ENCODE measurements at places on chromosomes 6 and 20. TPM values are rescaled to one million over a fixed set of nuclear protein-coding genes. Genes with fewer than 3 reads are reported as not detected.

GRCh38 chr6:93017213-93017612 lies 402.1 kb downstream of the EPHA7 start:
- DNase-seq = no peak

The EFHC1 gene
- 17.0 TPM for polyA plus RNA-seq

The TGM6 gene
- polyA plus RNA-seq = not detected

The ADTRP gene
- 0.38 TPM for polyA plus RNA-seq

The MRAP2 gene
- polyA plus RNA-seq = 26.8 TPM

DNA sequence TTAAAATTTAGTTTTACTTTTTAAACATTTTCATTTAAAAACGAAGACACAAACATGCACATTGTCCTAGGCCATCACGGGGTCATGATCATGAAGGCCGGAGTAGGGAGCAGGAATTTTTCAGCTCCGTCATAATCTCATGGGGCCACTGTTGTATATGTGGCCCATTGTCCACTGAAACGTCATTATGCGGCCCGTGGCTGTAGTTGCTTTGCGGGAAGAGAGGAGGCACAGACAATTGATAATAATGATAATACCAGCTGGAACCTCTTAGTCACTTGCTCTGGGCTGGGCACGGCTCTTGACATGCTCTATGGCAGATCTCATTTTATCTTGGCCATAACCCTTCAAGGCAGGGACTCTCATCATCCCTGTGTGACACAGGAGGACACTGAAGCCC lies 56.5 kb upstream of the FNDC1 start:
- no peak for DNase-seq

GRCh38 chr20:39234520-39235095 lies 272.5 kb downstream of the DHX35 start:
- no peak for DNase-seq

DNA sequence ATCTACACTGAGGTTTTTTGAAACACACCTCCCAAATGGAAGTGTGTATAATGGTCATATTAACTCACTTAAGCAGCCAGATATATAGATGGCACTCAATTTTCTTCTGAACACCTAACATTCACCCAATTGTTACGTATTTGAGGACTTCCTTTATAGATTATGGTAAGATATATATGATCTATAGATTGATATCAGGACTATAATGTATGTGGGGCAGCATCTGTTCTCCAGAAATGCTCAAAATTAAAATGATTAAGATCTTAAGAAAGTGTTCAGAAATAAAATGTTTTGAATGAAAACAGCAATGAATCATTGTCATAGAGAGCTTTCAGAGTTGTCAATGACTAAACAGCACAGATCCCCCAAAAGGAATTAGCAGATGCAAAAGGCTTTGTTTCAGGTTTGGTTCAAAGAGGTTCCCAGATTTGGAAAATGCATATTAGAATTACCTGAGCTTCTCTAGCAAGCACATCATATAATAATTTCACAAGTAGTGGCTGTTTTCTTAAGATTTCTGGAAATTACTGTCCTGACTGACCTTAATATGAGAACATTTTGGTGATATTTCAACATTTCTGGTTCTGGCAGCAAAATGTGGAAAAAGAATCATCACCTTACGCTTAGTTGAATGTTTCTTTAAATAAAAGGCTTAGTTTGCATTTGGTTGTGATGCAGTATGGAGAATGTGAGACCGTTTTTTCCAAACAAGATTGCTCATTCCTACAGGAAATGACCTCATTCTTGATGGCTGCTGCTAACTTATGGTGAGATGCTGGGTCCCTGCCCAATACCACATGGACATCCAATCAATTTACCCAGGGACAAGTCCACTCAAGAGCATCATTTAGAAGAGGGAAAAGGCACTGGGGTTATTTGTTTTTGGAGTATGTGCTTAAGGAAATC lies 31.5 kb downstream of the TRAF3IP2 start:
- peak; percentile 75 for DNase-seq

GRCh38 chr20:13458860-13459451 lies 179.8 kb downstream of the TASP1 start:
- no peak for DNase-seq

- DNase-seq = no peak
These were observed 242.7 kb downstream of the CLIC5 start for GRCh38 chr6:45772886-45773495.

DNA sequence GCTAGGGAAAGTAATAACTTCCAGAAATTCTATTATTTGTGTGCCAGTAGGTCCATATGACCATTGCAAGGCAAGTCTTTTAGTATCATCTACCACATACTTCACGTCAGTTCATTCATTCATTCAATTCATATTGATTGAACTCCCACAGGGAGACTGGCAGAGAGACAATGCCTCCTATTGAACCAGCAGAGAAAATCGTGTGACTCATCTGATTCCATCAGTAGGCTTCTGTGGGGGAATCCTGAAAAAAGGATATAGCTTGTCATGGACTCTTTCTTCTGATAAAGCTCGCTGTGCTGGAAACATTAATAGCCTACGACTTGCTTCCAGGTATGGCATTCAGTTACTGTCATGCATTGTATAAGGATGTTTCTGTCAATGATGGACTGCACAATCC lies 45.3 kb upstream of the CNR1 start:
- DNase-seq = no peak

The CFAP206 gene
- polyA plus RNA-seq = 0.27 TPM

DNA sequence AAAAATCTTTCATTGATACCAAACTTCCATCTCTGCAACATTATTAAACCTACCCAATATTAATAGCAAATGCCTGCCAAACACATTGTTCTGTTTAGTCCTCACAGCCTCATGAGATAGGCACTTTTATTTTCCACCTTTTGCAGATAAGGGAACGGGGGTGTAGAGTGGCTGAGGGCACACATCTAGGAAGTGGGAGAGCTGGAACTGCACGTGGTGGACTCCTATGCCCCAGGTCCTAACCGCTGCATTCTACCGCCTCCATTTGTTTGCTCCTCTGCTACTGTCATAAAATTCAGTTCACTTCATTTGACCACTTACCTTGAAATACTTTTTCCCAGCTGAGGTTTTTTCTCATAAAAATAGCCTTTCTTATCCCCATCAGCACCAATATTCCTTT lies 7.6 kb downstream of the FAM217A start:
- DNase-seq = no peak

- DNase-seq = no peak
These were observed 106.1 kb upstream of the ADGRF4 start for GRCh38 chr6:47592131-47592840.

DNA sequence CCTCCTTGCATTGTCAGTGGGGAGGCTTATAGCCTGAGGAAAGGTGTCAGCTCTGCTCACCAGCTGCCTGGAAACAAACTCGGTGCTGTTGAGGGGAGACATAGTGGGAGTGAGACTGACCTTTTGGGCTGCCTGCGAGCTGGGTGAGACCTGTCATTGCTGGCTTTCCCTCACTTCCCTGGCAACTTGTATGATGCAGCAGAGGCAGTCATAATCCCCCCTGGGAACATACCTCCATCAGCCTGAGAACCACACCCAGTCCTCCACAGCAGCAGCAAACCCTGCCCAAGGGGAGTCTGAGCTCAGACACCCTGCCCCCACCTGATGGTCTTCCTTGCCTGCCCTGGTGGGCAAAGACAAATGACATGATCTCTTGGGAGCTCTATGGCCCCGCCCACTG lies 521.2 kb upstream of the IMPG1 start:
- DNase-seq = no peak

DNA sequence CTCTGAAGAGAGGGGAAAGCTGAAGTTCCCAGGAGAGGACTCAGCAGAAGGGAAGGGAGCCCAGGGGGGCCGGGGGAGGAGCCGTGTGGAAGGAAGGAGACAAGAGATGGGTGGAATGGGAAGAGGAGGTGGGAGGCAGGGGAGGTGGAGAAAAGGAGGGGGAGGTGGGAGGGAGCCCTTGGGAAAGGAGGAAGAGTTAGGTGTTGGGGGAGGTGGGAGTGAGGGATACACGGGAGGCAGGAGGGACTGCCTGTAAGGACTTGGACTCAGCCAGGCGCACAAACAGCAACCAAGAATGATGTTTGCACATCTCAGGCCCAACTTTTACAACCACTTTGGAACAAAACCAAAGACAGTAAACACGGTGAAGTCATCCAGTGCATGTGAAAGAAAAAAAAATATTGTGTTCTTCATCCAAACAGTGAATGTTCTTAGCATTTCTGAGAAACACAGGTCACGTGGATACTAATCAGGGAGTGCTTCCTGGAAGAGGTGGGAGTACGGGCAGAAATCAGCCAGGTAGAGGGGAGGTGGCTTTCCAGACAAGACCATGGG lies 17.4 kb upstream of the LSM14B start:
- DNase-seq = peak; percentile 26

DNA sequence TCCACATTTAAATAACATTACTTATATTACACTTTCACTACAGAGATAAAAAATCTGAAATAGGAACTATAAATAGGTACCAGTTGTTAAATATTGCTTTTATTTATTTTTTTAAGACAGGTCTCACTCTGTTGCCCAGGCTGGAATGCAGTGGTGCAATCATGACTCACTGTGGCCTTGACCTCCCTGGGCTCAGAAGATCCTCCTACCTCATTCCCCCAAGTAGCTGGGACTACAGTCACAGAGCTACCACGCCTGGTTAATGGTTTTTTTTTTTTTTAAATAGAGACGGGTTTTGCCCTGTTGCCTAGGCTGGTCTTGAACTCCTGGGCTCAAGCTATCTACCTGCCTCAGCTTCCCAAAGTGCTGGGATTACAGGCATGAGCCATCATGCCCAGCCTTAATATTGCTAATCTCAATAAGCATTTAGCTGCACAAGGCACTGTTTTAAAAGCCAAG lies 17.3 kb downstream of the EEF1E1 start:
- no peak for DNase-seq

GRCh38 chr20:48455651-48456365 lies 372.0 kb downstream of the PREX1 start:
- no peak for DNase-seq

GRCh38 chr6:168037856-168038255 lies 40.4 kb downstream of the KIF25 start:
- no peak for DNase-seq

DNA sequence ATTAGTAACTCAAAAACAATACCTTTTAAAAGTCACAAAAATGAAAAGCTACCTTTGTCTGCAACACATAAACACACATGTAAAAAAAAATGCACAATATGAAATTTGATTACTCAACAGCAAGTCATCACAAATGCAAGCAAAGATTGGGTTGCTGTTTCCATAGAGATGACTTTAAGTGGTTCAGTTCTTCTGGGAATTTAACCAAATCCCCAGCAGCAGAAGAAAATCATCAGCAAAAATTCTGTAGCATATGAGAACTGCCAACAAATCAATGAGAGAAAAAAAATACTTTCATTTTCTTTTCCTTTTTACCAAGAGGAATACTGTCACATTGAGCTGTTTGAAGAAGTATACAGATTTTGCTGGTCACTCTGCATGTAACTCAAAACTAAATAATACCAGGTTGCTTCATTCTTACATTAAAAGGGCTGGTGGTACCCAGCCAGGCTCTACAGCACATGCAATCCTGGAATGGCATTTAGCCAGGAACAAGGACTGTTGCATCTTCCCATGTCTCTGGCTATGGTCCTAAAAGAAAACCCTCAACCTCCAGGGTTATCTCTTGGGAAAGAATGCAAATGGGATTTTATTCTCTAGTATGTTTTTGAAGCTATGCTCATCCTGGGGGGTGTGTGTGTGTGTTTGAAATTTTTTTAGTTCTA lies 158.3 kb downstream of the OPRM1 start:
- peak; percentile 20 for DNase-seq

The BMP5 gene
- polyA plus RNA-seq = 11.1 TPM

- DNase-seq = no peak
These were observed 6.0 kb downstream of the ARMC12 start for GRCh38 chr6:35742842-35743241.

DNA sequence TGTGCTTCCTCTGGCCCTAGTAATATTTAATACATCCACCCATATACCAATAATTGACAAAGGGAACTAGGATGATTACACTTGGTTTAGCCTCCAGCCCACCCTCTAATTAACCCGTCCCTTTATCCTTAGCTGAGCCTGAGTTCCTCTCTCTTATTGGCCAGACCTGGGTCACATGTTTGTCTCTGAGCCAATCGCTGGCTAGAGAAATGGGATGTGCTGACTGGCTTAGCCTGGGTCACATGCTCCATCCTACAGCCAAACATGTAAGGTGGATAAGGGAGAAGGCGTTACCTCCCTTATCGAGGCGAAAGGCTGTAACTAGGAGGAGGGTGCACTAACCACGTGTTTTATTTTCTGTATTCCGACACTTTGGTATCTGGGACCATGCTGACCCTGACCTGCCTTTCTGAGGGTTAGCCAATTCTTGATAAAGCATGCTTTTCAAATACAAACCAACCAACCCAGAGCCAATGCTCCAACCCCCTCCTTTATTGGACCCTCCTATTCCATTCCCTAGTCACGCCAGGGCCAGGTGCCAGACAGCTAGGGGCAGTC lies 262.7 kb downstream of the PREX1 start:
- no peak for DNase-seq

GRCh38 chr6:7180751-7181150 lies 73.0 kb downstream of the RREB1 start:
- no peak for DNase-seq

DNA sequence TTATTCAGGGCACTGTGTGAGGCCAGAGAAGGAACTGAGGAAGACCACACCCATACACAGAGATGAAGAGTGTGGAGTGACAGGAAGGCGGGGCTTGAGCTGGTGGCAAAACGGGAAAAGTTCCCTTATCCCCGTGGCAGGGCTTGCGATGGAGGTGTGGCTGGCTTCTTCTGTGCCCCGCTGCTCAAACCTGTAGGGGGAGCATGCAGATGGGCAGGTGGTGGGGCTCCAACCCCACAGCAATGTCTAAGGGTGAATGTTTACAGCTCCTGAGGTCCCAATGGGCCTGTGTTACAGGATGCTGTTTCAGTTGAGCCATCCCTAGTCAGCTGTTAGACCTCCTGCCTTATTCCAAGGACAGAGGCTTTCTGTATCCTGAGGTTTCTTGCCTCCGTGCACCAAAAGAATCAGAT lies 105.9 kb downstream of the LY86 start:
- DNase-seq = no peak

The HCRTR2 gene
- not detected for polyA plus RNA-seq

The LCA5 gene
- 3.8 TPM for polyA plus RNA-seq

GRCh38 chr6:363909-364308 lies 27.6 kb upstream of the IRF4 start:
- no peak for DNase-seq

DNA sequence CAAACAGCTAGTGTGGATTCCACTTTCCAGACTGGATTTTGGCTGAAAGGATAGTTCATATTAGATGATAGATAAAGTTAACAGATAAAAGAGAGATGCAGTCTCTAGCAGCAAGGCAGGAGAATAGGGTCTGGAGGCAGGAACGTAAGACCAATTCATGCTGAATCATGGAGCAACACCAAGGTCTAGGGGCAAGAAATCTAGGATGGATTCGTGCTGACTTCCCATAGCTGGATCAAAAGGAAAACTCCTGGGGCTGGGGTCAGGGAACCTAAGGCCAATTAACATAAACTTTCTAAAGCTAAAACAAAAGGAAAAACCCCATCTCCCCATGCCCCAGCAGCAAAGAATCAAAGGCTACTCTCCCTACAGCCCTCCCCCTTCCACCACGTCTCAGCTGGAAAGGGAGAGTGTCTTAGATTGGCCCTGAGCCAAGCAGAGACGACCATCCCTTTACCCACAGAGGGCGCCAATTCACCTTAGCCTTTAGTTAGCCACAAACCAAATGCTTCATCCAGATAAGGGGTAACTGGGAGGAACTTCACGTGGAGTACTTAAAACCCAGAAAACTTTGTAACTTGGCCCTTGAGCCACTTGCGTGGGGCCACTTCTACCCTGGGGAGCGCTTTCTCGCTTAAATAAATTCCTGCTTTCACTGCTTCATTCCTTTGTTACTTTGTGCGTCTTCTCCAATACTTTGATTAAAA lies 7.6 kb downstream of the TREM1 start:
- peak; percentile 24 for DNase-seq

The CCM2L gene
- 5.4 TPM for polyA plus RNA-seq

Data from forelimb muscle (tissue), 1 donor.